ENCODE measurements at places on chromosomes 4 and X.

GRCh38 chrX:12374286-12374685 is 236.0 kb downstream of the FRMPD4 start:
- no peak for DNase-seq

- no peak for DNase-seq
These were observed 330.2 kb downstream of the ZIC3 start for GRCh38 chrX:137896123-137896522.

DNA sequence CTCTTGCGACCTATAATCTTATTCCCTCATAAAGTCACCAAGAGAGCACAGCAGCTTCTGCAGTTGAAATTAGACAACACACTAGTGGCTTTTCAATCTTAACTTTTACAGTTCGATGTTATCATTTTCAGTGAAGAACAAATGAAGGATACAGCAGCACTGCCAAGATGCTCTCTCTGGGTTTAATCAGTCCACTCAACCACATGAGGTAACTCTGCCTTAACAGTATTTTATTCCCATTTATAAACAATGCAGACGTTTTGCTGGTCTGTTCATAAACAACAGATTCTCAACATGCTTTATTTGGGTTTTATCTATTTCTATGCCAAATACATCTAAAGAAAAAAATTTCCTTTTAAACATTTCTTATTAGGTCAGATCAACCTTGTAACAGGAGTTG is 646.0 kb upstream of the FAM241A start:
- DNase-seq = no peak

DNA sequence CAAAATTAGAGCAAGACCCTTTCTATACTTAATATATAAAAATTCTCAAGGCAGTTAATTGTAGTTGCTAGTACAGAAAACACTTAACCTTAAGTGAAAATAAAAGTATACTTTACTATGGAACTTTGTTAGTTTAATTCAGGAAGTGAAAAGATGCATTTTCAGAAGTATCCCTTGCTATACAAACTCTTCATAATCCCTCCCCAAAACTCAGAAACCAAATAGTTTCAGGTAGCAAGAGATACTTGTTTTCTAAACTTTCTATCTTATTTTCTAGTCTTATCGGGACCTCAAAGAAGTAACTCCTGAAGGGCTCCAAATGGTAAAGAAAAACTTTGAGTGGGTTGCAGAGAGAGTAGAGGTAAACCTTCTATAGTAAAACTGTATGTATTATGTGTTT is 14.3 kb downstream of the PAICS start:
- no peak for DNase-seq

- DNase-seq = no peak
These were observed 48.0 kb downstream of the CXXC4 start for GRCh38 chr4:104446431-104447278.

GRCh38 chrX:7635604-7636003 is 207.4 kb upstream of the VCX start:
- DNase-seq = no peak

DNA sequence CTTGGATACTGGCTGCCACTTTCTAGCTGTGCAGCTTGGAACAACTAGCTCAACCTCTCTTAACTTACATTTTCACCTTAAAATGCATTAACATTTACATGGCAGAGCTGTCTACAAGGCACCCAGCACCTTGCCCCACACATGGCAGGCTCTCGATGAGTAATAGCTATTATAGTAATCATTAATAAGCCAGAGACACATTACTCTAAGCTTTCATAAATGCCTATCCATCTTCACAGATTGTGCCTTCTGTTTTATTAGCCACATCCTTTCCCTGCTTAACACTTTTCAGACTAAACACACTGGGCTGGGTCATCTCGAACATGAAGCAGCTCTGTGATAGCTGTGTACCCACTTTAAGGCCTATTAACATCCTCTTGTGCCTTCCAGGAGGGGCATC is 83.8 kb upstream of the UCP1 start:
- DNase-seq = no peak

DNA sequence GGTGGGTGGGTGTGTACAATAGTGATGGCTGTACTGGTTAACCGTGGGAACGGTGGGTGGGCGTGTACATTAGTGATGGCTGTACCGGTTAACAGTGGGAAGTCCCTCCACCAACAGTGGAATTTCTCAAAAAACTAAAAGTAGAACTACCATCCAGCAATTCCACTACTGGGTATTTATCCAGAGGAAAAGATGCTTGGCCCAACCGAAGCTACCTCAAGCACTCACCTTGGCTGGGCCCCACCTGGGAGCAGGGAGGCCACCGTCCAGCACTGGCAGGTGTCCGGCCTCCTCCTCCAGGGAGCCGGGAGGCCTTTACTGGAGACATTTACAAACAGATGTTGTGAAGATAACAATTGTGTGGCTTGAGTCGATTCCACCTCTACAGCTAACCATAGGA is 6.0 kb upstream of the MAEA start:
- DNase-seq = no peak

DNA sequence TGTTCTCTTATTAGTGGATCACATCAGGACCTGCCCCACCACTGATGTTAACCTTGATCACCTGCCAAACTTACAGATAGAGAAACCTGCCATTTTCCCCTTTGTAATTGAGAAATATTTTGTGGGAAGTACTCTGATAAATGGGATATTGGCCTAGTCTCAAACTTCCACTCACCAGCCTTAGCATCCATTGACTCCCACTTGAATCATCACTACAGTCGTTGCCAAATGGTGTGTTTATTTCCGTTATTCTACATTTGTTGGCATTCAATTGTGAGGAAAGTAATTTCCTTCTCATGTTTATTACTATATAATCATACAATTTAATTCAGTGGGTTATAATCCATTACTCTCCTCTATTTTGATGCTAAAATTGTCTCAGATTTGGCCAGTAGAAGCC is 156.4 kb upstream of the CXCL13 start:
- DNase-seq = no peak

- DNase-seq = no peak
These were observed 80.5 kb upstream of the GALNT7 start for GRCh38 chr4:173088144-173088543.

DNA sequence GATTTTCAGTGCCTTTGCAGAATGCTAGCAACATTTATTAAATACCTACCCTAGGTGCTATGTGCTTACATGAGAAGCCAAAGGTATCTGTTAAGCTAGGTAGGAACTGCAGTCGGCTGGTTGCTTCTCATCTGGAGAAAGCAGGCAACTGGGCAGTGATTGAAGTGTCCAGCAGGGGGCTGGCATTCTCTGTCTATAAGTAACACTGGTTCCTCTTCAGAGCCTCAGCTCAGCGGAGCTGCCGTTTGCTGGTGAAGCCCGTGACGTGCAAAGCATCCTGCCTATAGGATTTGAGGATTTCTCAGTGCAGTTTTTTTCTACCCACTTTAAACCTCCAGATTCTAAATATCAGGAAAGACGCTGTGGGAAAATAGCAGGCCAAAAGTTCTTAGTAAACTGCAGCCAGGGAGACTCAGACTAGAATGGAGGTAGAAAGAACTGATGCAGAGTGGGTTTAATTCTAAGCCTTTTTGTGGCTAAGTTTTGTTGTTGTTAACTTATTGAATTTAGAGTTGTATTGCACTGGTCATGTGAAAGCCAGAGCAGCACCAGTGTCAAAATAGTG is at the start of gene GRPR:
TSS of gene GRPR (plus strand) at position 344 of the 565 bp plus-strand sequence. CDS start 389 bp downstream, outside the sequence.
- DNase-seq = peak; percentile 69

GRCh38 chrX:118583781-118584180 is 88.2 kb downstream of the DOCK11 start:
- DNase-seq = no peak

DNA sequence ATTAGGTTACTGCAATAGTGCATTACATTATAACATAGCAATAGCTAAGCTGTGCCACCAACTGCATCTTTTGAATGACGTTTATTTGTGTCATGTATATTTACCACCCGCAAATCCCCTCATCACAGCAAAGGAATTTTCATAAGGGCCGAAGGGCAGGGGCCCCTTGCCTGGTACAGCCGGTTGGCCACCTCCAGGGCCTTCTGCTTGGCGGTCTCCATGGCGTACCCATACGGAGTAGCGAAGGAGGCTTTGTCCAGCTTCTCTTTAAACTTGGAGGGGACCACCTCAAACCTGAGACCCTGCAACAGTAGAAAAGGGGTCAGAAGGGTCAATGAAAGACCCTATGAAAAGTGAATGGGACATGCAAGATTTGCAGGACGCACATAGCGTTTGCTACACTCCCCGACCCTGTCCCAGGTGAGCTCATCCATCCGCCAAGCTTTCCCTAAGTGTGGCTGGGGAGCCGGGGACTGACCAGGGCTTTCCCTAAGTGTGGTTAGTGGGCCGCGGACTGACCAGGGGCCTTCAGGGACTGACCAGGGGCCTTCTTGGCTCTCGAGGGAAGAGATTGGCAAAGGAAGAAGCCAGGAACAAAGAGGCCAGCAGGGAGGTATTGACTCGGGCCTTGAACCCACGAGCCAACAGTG is 10.6 kb downstream of the ASMTL start:
- DNase-seq = peak; percentile 17

DNA sequence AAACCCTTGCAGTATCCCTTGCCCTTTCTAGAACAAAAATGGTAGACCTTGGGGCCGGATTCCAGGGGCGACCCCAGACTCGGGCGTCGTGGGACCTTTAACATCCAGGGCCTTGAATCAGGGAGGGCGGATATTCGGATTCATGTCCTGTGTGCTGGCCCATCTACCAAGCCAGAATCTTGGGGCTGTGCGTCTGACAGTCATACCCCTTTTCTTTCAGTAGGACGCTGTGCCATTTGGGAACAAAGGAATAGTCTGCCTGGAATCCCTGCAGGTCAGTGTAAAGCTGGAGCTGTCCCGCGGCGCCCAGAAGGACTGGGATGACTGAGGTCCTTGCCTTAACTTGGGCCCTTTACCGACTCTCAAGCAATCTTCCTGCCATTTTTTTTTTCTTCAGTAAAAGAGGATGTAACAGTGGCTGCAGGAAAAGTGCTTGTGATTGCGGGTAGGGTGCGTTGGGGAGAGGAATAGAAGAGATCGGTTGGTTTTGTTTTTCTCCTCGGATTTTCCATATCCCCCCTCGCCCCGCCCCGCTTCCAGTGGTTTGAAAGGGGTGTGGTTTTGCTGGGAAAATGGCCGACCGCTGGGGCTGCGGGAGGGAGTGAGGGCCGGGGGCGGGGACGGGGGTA is 518 bp downstream of the ARMCX1 start:
- no peak for DNase-seq

- DNase-seq = no peak
These were observed 59.5 kb downstream of the LIMCH1 start for GRCh38 chr4:41597494-41597893.

GRCh38 chr4:8376361-8377102 is 64.0 kb downstream of the ACOX3 start:
- no peak for DNase-seq

DNA sequence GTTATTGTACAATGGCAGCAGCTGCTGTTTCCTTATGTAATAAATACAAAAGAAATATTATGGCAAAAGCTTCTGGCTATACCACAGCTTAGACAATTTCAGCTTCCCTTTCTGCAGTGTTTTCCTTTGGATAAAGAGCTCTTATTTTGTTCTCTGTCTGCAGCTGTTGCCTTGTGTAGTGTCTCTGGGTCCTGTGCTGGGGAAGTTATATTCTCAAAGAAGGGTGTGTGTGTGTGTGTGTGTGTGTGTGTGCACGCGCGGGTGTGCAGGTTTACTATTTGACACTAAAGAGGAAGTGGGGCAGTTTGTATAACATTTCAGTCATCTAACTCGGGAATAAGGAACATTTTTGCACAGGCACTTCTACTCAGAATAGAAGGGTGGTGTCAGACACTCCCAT is 83.6 kb downstream of the REPS2 start:
- DNase-seq = no peak

DNA sequence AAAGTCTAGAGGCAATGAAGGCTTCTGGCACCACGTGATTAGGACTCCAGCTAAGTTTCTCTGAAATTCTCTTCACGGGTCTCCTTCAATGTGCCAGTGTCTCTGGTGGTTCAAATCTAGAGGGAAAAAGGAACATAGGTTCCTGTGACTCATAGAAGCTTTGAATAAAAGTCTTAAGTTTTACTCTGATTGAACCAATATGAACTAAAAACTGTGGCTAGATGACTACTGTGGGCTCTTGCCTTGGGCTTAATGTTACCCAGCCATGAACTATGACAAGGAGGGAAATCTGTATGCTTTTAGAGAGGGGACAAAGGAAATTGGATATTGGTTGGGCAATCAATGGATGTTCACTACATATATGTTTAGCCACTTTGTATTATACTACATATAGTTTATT is 49.9 kb upstream of the TEX13D start:
- DNase-seq = no peak

GRCh38 chrX:3748052-3748559 is 34.7 kb upstream of the PRKX start:
- no peak for DNase-seq

DNA sequence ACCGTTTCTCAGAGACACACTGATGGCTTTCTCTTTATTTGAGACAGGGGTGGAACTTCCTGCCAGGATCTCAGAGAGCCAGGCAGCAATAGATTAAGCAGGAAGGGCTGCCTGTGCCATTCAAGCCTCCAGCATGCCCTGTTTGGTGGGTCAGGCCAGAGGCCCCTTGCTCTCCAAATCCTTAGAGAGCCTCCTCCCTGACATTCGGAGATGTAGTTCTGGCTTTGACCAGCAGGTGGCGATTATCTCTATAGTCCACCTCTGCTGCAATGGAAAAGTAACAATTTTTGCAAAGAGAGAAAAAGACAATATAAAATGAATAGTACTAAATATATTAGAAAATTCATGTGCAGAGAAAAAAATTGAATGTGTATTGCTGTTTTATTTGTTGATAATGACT is 93.9 kb downstream of the NXF2B start:
- peak; percentile 17 for DNase-seq

GRCh38 chr4:166941629-166942028 is 292.7 kb downstream of the SPOCK3 start:
- no peak for DNase-seq

DNA sequence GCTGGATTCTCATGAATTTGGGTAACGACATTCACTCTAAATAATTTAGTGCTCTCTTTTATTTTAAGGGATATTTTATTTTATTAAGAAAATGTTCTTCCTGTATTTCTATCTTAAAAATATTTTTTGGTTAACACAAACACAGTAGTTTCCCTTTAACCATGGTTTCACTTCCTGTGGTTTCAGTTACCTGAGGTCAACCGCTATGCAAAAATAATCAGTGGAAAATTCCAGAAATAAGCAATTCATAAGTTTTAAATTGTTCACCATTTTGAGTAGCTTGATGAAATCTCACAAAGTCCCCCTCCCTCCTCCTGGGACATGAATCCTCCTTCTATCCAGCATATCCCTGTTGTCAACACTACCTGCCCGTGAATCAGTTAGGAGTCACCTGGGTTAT is 71.4 kb downstream of the GBA3 start:
- DNase-seq = no peak

DNA sequence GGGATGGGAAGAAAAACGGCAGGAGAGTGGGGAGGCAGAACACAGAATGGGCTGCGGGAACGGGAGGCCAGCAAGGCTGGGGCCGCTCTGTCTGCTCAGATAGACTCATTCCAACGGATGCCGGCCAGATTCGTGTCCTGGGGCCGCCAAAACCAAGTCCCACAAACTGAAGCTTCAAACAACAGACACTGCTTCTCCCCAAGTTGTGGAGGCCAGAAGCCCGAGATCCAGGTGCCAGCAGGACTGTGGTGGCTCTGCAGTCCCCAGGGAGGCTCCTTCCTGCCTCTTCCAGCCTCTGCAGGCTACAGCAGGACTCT is 100.6 kb downstream of the ADRA2C start:
- DNase-seq = no peak

All from mucosa of descending colon (tissue), 3 donors.